IMR-90 (cell line): ENCODE measurements at places on chromosomes 1 and 21. TPM values are rescaled to one million over a fixed set of nuclear protein-coding genes. Genes with fewer than 3 reads are reported as not detected.

DNA sequence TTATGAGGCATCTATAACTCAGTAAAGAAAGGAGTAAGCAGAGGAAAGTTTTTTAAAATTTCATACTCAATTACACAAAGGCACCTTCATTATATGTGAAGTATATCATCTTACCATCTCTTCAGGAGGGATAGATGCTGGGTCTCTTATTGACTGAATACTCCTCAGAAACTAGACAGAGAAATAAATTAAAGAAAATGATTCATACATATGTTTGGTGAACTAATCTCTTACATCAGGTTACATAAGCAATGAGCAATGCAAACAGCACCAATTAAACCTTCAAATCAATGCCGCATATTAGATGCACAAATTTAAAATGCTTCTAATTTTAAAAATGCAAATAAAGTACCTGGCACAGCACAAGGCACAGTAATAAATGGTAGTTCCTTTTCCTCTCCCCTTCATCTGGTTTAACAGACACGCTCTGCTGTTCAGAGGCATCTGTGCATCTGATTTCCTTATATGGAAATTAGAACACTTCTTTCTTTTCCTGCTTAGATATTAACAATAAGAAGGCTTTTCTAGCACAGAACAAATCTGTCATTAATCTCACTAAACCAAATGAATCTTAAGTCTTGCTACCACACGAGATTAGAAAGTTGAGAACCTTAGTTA is 20.0 kb downstream of the SCYL3 start:
- DNase-seq: peak; percentile 38

The MPL gene
- total RNA-seq: not detected in 2 replicates

The CHI3L2 gene
- total RNA-seq: 0.18 TPM in 1 of 2 replicates, not detected in the other

DNA sequence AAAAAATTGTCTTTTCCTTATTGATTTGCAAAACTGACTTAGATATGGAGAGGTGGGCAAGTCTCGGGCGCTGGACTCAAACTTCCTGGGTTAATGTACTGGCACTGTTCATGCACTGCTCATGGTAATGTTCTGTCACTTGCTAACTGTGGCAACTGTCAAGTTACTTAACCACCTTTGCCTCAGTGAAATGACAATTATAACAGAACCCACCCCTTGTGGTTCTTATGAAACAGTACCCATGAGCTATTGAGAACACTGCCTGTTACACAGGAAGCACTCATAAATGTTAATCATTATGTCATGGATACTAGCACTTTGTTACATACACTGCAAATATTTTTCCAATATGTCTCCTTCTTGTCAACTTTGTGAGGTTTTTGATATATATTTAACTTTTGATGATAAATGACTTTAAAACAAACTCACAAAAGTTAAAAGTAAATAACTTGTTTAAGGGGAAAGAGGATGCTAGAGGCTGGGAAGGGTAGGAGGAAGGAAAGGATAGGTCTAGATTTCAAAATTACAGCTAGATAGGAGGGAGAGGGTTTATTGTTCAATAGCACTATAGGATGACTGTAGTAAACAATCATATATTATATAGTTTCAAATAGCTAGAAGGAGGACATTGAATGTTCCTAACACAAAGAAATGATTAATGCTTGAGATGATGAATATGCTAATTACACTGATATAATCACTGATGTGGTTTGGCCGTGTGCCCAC is 342.5 kb downstream of the ADGRL2 start:
- no peak for DNase-seq

DNA sequence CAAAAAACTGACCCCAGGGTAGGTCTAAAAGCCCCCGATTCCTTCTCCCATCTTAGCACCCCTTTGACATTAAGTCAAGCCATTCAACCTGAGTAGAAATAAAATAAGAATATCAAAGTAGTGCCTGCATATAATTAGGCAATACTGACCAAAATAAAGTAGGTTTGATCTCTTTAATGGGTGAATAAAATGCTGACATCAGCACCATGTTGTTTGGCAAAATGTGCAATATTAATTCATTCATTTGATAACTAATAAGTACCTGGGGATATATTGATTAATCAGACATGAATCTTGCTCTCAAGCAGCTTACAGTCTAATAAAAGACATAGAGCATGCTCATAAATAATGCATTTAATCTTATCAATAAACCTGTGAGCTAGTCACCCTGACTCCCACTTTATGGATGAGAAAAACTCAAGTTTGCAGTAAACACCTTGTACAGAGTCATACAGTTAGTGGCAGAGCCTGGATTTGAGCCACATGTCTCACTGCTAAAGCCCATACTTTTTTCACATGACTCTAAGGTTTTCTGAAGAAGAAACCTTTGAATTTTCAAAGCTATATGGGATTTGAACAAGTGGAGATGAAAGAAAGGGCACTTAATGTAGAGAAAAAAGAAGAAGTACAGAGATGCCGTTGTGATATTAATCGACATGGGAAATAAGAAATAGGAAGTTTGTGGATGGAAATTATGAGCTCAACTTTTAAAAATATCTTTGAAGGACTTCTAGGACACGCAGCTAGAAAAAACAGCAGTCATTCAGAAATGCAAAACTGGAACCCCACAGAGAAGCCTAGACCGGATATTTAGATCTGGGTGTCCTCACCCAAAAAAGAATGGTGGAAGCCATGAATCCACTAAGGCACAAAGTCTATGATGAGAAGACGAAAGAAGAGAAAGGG is 183.9 kb downstream of the TOMM20 start:
- DNase-seq: no peak

The IVL gene
- total RNA-seq: not detected in 2 replicates

GRCh38 chr1:151406176-151406575 is 6.8 kb downstream of the PSMB4 start:
- DNase-seq: no peak

- DNase-seq: no peak
Observed at GRCh38 chr1:22037520-22037919, 15.0 kb upstream of the CDC42 start.

The LCE2B gene
- not detected in 2 replicates for total RNA-seq

DNA sequence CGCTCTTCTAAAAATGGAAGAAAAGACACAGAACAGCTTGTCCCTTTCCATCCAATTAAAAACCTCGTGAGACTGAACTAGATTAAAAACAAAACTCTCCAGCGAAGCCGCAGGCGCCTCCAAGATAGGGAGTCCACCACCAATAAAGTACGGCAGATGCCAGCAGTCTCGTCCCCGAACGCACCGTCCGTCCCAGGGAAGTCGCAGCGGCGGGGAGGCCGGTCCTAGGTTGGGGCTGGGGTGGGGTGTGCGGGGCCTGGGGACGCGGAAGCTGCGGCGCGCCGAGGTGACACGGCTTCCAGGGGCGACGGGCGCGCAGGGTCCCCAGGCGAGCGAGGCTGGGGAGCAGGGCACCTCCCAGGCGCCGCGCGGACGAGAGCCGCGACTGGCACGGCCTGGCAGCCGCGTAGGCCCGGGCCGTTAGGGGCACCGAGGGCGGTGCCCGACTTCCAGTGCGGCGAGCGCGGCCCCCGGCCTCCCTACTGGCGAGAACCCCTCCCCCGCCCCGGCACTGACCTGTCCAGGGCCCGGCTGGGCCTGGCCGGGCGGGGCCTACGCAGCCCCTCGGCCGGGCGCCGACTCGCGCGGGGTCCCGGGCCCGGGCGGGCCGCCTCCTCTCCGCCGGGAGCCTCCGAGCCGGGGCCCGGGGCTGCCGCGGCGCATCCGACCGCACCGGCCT is 28.3 kb upstream of the A3GALT2 start:
- DNase-seq: no peak

- DNase-seq: no peak
Observed at GRCh38 chr1:225451340-225451739, 23.5 kb upstream of the LBR start.

- no peak for DNase-seq
Observed at GRCh38 chr1:19621274-19621950, 22.7 kb upstream of the NBL1 start.

DNA sequence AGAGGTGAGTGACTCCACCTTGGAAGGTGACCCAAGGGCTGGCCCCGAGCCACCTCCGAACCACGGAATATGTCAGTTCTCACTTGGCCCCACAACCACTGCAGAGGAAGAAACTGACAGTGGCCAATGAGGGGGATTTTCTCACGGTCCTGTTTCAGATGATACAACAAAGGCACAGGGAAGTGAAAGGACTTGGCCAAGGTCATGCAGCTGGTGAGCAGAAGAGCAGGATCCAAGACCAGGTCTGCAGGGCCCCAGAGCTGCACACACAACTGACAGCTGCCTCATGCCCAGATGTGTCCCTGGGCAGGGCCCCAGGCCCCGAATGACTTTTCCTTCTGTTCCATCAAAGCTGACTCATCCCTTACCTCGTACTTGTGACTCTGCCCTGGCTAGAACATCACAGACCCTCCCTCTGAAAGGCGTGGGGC is 25.8 kb upstream of the EVA1B start:
- peak; percentile 64 for DNase-seq

The COL9A2 gene
- total RNA-seq: 0.56 and 0.90 TPM in 2 replicates

- no peak for DNase-seq
Observed at GRCh38 chr1:28519946-28520725, 14.3 kb downstream of the RCC1 start.

The CGN gene
- 0.28 and 0.36 TPM in 2 replicates for total RNA-seq

- peak; percentile 26 for DNase-seq
Observed at GRCh38 chr1:18972531-18972930, 16.1 kb upstream of the IFFO2 start.

- DNase-seq: peak; percentile 31
Observed at GRCh38 chr1:172723251-172723650, 64.3 kb downstream of the FASLG start.

- DNase-seq: peak; percentile 41
Observed at GRCh38 chr1:91781901-91782622, 103.9 kb downstream of the TGFBR3 start.

The LRRC3 gene
- under 0.01 TPM in 2 replicates for total RNA-seq

The HMCN1 gene
- 7.8 and 11.7 TPM in 2 replicates for total RNA-seq

The XCL2 gene
- not detected in 2 replicates for total RNA-seq

The LCE1A gene
- not detected in 2 replicates for total RNA-seq

The BSND gene
- not detected in 2 replicates for total RNA-seq

DNA sequence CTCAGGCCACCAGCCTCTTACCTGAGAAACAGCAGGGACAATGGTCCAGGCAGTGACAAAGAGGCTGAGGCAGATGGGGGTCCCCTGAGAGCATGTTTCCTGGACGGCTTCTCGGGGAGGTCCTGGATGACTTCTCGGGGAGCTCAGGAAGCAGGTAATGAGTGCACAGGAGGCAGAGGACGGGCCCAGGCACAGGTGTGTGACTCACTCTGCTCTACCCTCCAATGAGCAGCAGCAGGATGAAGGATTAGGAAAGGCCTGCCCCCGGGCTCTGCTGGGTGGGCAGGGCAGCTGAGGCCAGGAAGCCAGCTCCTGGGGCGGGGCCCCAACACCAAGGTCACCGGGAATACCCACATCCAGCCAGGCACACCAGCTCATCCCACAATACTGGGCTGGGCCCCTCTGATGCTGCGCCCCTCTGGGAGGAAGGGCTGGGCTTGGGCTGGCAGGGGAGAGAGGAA is 17.2 kb upstream of the PTAFR start:
- no peak for DNase-seq

The FCRL1 gene
- total RNA-seq: not detected in 2 replicates
